ENCODE measurements at places on chromosomes 16 and 17. TPM values are rescaled to one million over a fixed set of nuclear protein-coding genes. Genes with fewer than 3 reads are reported as not detected.

SBK1 gene
- total RNA-seq: 4.9 TPM

DNA sequence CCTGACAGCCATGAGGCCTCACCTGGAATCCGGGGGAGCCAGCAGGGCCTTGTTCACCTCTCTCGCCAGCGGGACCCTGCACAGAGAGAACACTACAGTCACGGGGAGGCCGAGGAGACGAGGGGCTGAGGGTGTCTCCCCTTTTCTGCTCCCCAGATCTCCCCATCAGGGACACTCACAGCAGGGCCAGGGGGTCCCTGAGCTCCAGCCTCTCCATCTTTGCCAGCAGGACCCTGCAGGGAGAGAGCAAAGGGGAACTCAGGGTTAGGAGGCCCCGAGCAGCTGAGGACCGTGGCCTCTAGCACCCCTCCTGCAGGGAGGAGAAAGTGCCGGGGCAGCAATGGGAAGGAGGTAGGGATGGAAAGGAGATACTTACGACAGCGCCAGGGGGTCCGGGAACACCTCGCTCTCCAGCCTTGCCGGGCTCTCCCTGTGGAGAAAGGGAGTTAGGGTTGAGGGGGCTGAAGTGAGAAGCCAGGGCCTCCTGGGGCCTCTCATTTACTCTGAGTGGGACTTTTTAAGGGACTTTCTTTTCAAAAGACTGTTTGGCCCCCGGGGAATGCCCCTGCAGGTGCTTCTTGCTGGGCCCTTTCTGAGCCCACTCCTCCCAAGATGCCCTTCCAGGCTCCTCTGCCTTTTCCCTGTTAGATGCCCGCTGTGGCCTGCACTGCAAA, 8.7 kb downstream of the COL1A1 start:
- no peak for DNase-seq

DNA sequence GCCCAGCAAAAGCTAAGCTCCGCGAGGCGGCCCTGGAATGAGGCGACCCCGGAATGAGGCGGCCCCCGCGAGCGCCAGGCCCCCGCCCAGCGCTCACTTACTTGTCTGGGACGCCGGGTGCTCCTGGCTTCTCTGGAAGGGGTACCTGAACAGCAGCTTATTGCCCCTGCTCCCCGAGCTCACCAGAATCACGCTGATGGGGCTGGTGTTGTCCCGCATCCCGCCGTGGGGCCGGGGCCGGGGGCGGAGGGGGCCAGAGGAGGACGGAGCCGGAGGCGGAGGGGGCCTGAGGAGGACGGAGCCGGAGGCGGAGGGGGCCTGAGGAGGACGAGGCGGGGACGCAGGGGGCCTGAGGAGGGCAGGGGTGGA, 440 bp downstream of the NPRL3 start:
- DNase-seq: no peak

DNA sequence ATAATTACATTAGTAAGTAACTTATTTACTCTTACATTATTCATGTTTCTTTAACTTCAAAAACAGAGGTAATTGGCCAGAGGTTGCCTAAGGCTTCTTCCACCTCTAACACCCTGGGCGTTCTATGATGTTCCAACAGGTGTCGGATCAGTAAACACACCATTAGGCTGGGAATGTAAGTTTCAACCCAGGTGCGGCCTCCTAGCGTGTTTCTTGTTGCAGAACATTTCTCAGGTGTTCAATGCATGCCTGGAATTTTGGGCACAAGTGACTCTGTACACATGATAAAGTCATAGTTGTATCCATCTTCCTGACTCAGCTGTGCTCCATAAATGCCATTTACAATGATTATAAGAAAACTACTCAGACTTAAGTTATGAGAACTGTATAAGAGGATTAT, 1.0 kb downstream of the KRTAP2-2 start:
- no peak for DNase-seq

HIC1 gene
- 1.2 TPM for total RNA-seq

GRCh38 chr17:60766778-60767190, 89.1 kb downstream of the BCAS3 start:
- no peak for DNase-seq

GRCh38 chr16:11783319-11784037, 13.6 kb downstream of the ZC3H7A start:
- peak; percentile 18 for DNase-seq

- DNase-seq: peak; percentile 76
Measured at GRCh38 chr17:82019690-82020571, 2.7 kb downstream of the CENPX start.

RAC3 gene
- total RNA-seq: 8.0 TPM

KCNG4 gene
- not detected for total RNA-seq

CMIP gene
- 79.9 TPM for total RNA-seq

- DNase-seq: peak; percentile 21
Measured at GRCh38 chr17:67244431-67245072, 444 bp downstream of the HELZ start.

DNA sequence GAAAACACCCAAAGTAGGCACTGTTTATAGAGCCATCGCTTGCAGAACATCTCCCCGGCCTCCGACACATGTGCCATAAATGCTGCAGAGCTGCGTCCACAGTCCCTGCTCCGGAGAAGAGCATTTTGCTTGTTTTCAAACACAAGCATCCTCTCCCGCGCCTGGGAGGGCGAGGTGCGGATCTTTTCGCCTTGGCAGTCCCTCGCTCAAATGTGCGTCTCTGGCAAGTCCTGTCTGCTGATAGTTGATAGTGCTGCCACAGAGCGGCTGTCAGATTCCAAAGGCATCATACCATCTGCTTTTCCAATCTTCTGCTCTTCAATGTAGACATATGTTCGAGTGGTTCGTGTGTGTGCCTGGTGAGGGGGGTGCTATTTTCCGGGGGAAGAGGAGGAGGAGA, 603.7 kb downstream of the MAF start:
- DNase-seq: no peak

DNA sequence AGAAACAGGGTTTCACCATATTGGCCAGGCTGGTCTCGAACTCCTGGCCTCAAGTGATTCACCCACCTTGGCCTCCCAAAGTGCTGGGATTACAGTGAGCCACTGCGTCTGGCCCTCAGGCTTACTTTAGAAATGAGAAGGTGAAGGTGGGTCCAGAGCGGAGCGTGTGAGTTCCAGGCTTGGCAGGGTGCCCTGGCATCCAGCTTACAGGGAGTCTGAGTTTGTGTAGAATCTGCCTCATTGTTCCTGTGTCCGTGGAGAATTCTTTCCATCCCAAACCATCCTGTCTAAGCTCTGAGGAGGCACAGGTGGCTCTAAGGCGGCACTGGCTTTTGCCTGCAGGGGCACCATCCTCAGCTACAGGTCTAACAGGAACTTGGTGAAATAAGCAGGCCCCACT, 50.6 kb downstream of the RAB11FIP3 start:
- DNase-seq: no peak
